Pancreas (tissue), 10 donors: ENCODE measurements at places on chromosomes 6 and 20. TPM values are rescaled to one million over a fixed set of nuclear protein-coding genes. Genes with fewer than 3 reads are reported as not detected.

CSNK2B gene
- total RNA-seq: 48.1 TPM

OR2H2 gene
- total RNA-seq: not detected

DNA sequence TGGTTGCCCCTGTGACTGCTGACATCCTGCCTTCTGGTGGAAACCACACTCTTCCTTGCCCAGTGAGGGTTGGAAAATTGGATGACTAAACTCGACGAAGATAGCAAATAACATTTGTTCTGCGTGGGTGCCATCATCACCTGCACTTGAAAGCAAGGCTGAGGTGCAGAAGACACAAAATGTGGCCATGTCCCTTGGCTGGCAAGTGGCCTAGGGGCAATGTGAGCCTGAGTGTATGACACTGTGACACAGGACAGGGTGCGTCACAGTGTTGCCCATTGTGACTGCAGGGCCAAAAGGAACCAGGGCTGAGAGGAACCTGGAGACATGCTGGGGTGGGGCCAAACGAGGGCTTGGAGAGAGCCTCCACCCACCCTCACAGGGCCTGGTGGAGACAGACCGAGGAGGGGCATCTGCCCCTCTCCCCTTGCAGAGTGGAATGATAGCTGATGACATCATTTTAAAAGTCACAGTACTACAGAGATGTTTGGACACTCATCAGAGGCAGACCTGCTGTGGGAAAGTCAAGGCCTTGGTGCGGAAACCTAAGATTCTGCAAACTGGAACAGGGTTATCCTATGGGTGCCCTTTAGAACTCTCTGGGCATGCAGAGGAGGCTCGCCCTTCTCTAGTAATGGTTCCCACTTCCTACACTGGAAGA, 12.8 kb upstream of the HLA-F start:
- DNase-seq: no peak

DNA sequence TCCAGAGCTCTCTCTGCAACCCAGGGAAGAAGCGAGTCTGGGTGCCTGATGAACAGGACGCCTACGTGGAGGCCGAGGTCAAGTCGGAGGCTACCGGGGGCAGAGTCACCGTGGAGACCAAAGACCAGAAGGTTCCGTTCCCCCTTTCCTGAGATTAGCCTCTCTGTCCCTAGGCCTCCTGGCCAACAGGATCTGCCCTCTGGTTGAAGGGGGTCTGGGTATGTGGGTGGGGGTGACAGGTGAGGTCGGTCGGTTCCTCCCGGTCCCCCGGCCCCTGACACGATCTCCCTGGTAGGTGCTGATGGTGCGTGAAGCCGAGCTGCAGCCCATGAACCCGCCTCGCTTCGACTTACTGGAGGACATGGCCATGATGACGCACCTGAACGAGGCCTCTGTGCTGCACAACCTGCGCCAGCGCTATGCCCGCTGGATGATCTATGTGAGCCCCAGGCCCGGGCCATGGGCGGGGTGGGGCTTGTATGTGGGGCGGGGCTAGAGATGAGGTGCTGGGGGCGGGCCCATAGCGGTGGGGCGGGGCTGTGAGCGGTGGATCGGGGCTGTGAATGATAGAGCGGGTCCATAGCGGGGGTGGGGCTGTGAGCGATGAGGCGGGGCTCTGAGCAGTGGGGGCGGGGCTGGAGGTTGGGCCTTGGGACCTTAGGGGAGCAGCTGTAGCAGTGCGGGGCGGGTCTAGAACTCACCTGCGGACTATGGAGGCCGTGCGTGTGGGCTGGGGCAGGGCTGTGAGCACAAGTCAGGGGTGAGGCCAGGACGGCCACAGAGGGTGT, 23.9 kb downstream of the MYH7B start:
- DNase-seq: no peak
